ENCODE measurements at places on chromosomes 16 and 17. TPM values are rescaled to one million over a fixed set of nuclear protein-coding genes. Genes with fewer than 3 reads are reported as not detected.

KRT33A gene
- total RNA-seq, result not detected

KRT27 gene
- total RNA-seq, result not detected

GPRC5B gene
- total RNA-seq, result not detected

GAS7 gene
- not detected for total RNA-seq

GNGT2 gene
- not detected for total RNA-seq

CACNA1G gene
- not detected for total RNA-seq

C17orf107 gene
- 3.6 TPM for total RNA-seq

HOXB6 gene
- not detected for total RNA-seq

PDILT gene
- not detected for total RNA-seq

PTX4 gene
- total RNA-seq, result not detected

HS3ST6 gene
- total RNA-seq, result not detected

TNFRSF13B gene
- not detected for total RNA-seq

KCNG4 gene
- total RNA-seq, result not detected

SLC6A4 gene
- total RNA-seq, result not detected

PPP1R27 gene
- 0.29 TPM for total RNA-seq

SLFN14 gene
- total RNA-seq, result not detected

KRTAP4-2 gene
- not detected for total RNA-seq

OR2C1 gene
- not detected for total RNA-seq

APRT gene
- total RNA-seq, result 248 TPM

CRHR1 gene
- total RNA-seq, result not detected

KRT24 gene
- total RNA-seq, result not detected

CRYBA1 gene
- not detected for total RNA-seq

CCL4L2 gene
- total RNA-seq, result not detected

XYLT1 gene
- total RNA-seq, result not detected
